ENCODE measurements at places on chromosomes 5 and 9. TPM values are rescaled to one million over a fixed set of nuclear protein-coding genes. Genes with fewer than 3 reads are reported as not detected.

GRCh38 chr5:104052558-104053352 is 490.2 kb upstream of the NUDT12 start:
- no peak overlapping the region for H3K27ac ChIP-seq
- H3K4me3 ChIP-seq = no peak overlapping the region
- DNase-seq = no peak
- no peaks in the 10 kb centered on the region for H3K36me3 ChIP-seq
- H3K4me1 ChIP-seq = no peaks in the 10 kb centered on the region

GRCh38 chr5:141313711-141314110 is 6.9 kb downstream of the TAF7 start:
- H3K36me3 ChIP-seq = peaks cover 7% of the 10 kb centered on the region
- H3K4me3 ChIP-seq = no peak overlapping the region
- DNase-seq = no peak
- no peaks in the 10 kb centered on the region for H3K4me1 ChIP-seq
- no peak overlapping the region for H3K27ac ChIP-seq
- H3K27me3 ChIP-seq = no peaks in the 10 kb centered on the region

DNA sequence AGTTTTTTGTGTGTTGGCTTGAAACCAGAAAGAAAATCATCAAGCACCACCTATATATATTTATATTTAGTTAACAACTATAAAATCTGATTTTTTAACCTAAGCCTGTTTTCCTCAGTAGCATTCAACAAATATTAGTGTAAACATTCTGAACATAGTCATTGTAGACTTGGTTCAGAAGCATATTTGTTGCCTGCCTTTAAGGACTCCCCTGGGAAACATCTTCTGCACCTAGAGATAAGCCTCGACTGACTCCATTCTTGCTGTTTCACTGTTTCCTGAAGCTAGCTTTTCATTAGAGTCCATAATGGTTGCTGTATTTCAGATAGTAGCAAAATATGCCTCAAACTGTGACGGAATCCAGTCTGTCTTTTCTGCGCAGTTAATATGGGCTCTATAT is 123.5 kb downstream of the TRIO start:
- no peak overlapping the region for H3K27ac ChIP-seq
- no peak overlapping the region for H3K4me3 ChIP-seq
- H3K27me3 ChIP-seq = no peaks in the 10 kb centered on the region
- no peaks in the 10 kb centered on the region for H3K36me3 ChIP-seq
- peaks cover 7% of the 10 kb centered on the region for H3K4me1 ChIP-seq

DNA sequence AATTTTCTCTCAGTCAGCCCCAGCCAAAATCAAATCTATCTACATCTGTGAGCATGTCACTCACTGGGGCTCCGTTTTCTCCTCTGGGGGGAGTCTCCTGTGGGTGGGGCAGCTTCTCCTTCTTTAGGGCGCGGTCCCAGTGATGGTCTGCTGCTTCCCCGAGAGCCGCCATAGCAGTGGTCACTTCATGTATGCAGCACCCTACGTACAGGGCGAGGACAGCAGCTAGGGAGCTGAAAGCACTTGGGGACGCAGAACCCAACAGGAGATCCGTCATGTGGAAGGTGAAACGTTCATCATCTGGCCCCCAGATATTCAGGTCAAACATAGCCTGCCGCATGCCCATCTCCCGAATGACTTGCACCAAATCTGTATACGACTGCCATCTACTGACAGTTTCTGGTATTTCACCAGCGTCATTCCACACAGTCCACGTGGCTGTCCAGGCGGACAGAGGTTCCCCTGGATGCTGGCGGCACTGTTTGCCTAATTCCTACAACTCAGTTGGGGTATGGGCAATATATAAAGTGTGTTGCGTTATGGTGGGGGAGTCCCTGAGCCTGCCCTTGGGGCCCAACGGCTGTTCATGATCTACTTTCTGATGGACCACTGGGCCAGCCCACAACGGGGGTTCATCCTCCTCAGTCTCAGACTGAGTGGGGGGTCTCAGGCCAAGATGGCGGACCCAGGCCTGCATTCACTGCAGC is 795.0 kb downstream of the EFNA5 start:
- no peaks in the 10 kb centered on the region for H3K27me3 ChIP-seq
- no peak overlapping the region for H3K27ac ChIP-seq

GRCh38 chr5:75168026-75168735 is 68.5 kb downstream of the ANKRD31 start:
- no peak for DNase-seq
- H3K4me1 ChIP-seq = no peaks in the 10 kb centered on the region
- no peak overlapping the region for H3K27ac ChIP-seq
- no peaks in the 10 kb centered on the region for H3K36me3 ChIP-seq

- no peak overlapping the region for H3K27ac ChIP-seq
- no peaks in the 10 kb centered on the region for H3K27me3 ChIP-seq
- H3K4me1 ChIP-seq = peaks cover 16% of the 10 kb centered on the region
- peaks cover 5% of the 10 kb centered on the region for H3K36me3 ChIP-seq
- no peak overlapping the region for H3K4me3 ChIP-seq
These were observed 40.7 kb downstream of the F2RL2 start for GRCh38 chr5:76582230-76583162.

DNA sequence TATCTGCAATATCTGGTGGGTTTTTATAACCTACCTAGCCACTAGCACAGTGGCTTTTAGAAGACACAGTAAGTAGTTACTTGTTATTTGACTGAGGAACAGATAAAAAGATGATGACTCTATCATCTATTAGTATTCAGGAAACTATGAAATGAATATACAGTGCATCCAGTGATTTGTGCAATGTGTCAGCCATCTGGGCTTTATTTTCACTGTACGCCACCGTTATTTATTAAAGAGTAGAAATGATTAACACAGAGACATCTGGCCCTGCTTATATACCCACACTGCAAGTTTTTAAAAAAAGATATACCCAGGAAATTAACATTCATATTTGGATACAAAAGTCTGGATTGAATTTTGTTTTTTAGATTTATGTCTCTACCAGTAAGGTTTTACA is 408.4 kb downstream of the PDE4D start:
- no peaks in the 10 kb centered on the region for H3K36me3 ChIP-seq
- H3K4me3 ChIP-seq = no peak overlapping the region
- no peak overlapping the region for H3K27ac ChIP-seq
- no peak for DNase-seq
- no peaks in the 10 kb centered on the region for H3K4me1 ChIP-seq
- no peaks in the 10 kb centered on the region for H3K27me3 ChIP-seq

DNA sequence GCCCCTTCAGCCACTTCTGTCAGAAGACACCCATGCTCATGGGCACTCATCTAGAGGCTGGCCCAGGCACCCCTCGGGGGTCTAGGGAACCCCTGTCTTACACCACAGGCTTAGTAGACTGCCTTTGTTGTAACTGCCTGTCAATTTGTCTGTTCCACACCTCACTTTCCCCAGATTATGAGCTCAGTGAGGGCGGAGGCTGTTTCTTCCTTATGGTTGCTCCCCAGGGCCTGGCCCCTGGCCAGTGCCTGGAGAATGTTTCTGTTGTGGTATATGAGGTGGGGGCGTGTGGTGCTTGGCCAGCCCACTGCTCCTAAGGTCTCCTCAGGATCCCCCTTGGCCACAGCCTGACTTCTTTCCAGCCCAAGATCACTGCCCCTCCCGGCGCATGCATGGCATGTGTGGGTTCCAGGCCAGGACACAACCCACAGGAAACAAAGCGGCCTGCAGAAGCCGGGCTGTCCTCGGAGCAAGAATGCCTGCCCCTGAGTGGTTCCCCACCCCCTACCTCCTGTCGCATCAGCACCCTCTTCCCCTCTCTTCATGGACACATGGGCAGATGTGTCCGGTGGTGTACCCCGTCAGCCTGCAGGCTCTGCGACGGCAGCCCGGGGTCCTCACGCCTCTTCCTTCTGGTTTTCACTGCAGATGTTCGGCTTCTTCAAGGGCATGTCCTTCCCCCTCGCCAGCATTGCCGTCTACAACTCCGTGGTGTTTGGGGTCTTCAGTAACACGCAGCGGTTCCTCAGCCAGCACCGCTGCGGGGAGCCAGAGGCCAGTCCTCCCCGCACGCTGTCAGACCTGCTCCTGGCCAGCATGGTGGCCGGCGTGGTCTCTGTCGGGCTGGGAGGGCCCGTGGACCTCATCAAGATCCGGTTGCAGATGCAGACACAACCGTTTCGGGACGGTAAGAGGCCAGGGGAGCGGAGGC is 17.7 kb downstream of the SLC25A48 start:
- no peak for DNase-seq
- no peaks in the 10 kb centered on the region for H3K36me3 ChIP-seq
- H3K4me3 ChIP-seq = no peak overlapping the region
- H3K27ac ChIP-seq = no peak overlapping the region
- H3K4me1 ChIP-seq = no peaks in the 10 kb centered on the region
- no peaks in the 10 kb centered on the region for H3K27me3 ChIP-seq

GRCh38 chr5:80962630-80963520 is 2.7 kb downstream of the RASGRF2 start:
- H3K4me1 ChIP-seq = peaks cover 47% of the 10 kb centered on the region
- H3K4me3 ChIP-seq = no peak overlapping the region
- H3K36me3 ChIP-seq = no peaks in the 10 kb centered on the region
- no peak for DNase-seq
- H3K27me3 ChIP-seq = no peaks in the 10 kb centered on the region

- no peak overlapping the region for H3K27ac ChIP-seq
- no peaks in the 10 kb centered on the region for H3K36me3 ChIP-seq
- H3K27me3 ChIP-seq = no peaks in the 10 kb centered on the region
- DNase-seq = no peak
These were observed 963.6 kb downstream of the CDH12 start for GRCh38 chr5:21889581-21889980.

DNA sequence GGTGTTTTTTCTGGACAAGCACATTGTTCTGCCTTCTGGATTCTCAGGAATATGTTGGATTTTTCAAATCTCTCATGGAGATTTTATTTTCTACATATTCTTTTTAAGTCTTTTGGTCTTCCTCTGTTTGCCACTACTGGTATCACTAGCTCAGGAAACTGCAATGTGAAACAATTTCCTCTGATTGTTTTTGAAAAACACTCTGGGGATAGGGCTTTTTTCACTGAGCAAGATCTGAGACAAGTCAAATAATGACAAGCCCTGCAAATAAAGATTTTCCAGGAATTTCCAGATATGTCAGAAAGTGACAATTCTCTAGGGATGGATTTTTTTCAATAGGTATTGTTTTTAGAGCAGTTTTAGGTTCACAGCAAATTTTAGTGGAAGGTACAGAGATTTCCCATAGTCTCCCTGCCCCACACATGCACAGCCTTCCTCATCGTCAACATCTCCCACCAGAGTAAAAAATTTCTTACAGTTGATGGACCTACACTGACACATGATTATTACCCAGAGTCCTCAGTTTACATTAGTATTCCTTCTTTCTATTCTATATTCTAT is 86.9 kb upstream of the TMEM161B start:
- no peak for DNase-seq
- no peak overlapping the region for H3K27ac ChIP-seq
- H3K4me3 ChIP-seq = no peak overlapping the region

The LRRC14B gene
- total RNA-seq = not detected

The BAAT gene
- total RNA-seq = not detected

The CDH9 gene
- total RNA-seq = not detected

The SERF1A gene
- total RNA-seq = 13.7 TPM

The CD180 gene
- 0.52 TPM for total RNA-seq

The NUTM2G gene
- total RNA-seq = not detected

The CNTNAP3B gene
- not detected for total RNA-seq

The SEMA5A gene
- total RNA-seq = 3.5 TPM

The QSOX2 gene
- total RNA-seq = 15.0 TPM
